Stimulated activated CD4-positive, alpha-beta T cell treated with anti-CD3 and anti-CD28 coated beads, TNF-alpha, amount 100 ng/mL, for 1 hour (primary cell): ENCODE measurements at places on chromosomes 7 and 10.

DNA sequence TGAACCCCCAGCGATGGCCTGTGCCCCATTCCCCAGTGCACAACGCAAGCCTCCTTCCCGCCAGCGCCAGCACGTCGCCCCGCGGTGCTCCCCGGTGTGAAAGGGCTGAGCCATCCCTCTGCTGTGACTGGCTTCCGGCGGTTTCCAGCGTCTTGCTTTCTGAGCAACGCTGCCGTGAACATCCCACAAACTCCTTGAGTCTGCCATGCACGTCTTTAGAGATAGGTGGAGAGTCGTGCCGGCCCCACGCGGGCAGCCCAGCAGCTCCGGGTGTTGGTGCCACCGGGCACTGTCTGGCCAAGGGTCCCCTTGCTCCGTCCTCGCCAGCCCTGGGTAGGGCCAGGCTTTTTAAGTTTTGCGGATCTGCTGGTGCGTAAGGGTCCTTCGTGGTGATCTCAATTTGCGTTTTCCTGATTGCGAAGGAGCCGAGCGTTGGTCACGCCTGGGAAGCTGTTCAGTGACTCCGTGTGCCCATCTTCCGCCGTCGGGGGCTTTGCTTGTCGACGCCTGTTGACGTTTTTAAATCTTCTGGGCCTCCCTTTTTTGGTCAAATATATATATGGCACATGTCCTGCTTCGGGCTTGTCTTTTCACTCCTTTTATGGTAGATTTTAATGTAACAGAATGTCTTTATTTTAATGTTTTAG is 70.6 kb downstream of the FOXL3 start:
- no peak for DNase-seq

DNA sequence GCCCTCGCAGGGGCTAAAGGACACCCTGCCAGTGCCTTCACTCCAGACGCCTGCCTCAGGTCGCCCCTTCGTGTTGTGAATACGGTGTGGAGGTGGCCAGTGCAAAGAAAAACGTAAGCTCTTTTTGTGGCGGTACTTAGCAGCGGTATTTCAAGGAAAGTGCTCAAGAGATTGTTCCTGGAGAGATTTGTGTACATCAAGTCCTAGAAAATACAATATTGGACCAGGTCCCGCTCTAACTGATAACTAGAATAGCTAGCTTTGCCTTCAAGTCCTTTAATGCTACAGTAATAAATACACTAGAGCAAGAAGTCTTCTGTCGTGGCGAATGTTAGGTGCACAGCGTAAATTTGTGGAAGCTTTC is 689 bp downstream of the PLCE1 start:
- DNase-seq, result no peak

GRCh38 chr10:2214092-2214491 is 476.8 kb upstream of the ADARB2 start:
- no peak for DNase-seq

- no peak for DNase-seq
Measured at GRCh38 chr7:26054386-26054785, 97.6 kb upstream of the NFE2L3 start.

DNA sequence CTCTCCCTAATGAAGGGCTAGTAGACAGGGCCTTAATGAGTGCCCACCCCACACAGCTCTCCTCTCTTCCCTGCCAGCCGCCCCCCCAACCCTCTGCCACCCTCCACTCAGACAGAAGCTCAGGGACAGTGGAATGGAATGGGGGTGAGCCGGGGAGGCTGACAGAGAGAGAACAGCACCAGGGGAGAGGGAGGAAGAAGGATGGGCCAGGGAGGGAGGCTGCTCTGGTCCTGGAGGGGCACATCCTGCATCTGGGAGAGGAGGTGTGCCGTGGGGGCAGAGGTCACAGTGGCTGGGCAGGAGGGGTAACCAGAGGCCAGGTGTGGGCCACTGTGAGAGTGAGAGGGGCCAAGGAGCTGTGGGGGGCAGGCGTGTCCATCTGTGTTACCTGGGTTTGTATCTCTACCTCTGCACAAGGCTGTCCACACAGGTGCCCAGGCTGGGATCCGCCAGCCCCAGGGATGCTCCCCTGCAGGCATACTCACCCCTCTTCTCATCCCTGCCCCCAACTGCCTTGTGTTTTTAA is 2.4 kb downstream of the NYAP1 start:
- DNase-seq, result no peak

DNA sequence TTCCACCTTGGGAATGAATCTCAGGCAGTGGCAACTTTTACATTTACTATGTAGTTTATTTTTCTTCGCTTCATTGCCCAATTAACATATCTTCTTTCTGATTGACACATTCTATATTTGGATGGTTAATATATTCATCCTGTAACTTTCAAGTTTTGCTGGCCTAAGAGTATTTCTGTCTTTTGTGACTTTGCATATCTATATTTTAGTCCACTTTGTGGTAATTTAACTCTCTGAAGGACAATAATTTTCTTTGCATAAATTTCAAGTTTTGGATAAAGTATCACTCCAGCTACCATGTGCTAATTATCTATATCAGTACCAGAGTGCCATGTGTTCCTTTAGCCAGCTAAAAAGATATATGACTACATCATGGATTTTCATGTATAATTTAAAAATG is 151.5 kb upstream of the KAT6B start:
- no peak for DNase-seq
